NCI-H146 (cell line): ENCODE measurements at places on chromosomes 2 and 18.

GRCh38 chr2:36556842-36557241 is 41.1 kb downstream of the FEZ2 start:
- DNase-seq, result no peak

DNA sequence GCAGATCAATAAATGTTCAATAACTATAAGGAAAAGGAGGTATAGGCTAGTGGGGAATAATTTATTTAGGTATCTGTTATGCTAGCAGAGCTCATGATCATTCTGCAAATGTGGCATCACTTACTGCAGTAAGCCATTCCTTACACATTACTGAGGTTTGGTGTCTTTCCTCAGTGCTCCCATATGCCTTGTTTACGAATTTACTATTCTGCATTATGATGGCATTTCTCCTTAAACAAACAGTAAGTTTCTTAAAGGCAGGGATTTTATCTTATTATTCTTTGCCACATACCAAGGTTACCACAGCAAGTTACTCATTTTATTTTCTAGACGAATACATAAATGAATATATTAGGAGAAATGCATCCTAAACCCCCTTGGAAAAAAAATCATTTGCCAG is 88.4 kb downstream of the DSEL start:
- DNase-seq, result no peak

GRCh38 chr2:18435426-18436037 is 124.9 kb downstream of the RDH14 start:
- DNase-seq, result peak; percentile 3

DNA sequence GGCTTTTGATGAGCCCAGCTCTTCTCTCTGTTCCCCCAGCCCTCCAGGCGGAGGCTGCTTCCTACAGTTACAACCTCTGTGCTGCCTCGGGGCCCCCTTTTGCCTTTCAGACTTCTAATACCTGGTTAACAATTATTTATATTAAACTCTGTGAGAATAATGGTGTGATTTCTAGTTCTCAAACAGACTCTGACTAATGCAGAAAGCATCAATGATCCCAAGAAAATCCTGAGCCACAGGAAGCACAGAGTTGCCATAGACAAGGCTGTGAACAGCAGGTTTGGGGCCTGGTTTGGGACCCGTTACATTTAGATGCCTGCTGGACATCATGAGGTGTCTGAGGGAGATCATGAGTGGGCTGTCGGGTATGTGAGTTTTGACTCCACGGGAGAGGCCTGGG is 37.4 kb upstream of the MYO3B start:
- no peak for DNase-seq
